WTC11 (cell line): ENCODE measurements at places on chromosomes 7 and 10.

- no peak for DNase-seq
These were observed 36.2 kb downstream of the CHST3 start for GRCh38 chr10:72000073-72001032.

GRCh38 chr7:30406664-30407425 is 71.7 kb downstream of the NOD1 start:
- no peak for DNase-seq

- no peak for DNase-seq
These were observed 704.9 kb upstream of the LRRN3 start for GRCh38 chr7:110386006-110386405.

DNA sequence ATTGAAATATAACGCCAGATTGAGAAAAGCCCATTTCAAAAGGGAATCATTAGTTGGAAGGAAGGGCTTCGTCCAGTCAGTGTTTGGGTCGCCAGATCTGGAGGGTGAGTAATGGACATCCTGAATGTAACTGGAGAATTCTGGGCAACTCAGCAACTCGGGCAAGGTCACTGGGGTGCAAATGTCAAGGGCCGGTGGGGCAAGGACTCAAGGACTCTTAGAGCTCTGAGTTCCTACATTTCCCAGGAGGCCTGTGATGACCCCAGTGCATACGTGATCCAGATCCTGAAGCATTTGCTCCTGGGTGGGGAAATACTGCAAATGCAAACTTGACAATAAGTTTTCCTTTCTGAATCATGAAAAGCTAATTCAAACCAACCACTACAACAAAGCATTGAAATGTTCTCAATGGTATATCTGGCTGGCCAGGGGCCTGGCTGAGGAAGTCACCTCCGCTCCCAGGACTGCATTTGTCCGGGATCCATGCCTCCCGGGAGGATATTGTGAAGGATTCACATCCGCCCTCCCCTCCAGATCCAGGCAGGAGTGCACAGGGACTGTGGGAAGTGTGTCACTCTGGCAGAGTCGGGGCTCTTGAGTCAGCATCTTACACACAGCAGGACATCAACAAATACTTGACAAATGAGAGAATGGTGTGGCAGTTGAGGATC is 164.0 kb downstream of the FANK1 start:
- DNase-seq = no peak

DNA sequence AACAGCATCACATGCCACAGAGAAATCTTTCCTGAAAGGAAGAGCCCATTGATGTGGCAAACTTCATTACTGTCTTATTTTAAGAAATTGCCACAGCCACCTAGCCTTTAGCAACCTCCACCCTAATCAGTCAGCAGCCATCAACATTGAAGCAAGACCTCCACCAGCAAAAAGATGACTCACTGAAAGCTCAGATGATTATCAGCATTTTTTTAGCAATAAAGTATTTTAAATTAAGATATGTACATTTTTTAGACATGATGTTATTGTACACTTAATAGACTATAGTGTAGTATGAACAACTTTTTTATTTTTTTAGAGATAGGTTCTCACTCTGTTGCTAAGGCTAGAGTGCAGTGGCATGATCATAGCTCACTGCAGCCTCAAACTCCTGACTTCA is 14.8 kb downstream of the STEAP1B start:
- no peak for DNase-seq

- no peak for DNase-seq
These were observed 19.2 kb upstream of the DDC start for GRCh38 chr7:50584386-50584785.

DNA sequence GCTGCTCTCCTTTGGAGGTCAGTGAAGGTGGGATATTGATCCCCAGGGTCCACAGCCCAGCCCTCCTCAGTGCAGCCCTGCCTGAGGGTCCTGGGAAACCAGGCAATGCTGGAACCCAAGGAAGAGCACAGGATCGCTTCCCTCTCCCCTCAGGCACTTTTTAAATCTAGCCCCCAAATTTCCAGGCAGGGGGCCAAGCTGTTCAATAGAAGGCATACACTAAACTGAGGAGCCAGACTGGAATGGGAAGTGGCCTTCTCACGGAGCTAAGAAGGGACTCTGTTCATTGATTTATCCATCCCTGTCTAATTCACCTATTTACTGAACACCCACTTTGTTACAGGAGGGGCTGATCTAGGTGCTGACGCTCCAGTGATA is 60.3 kb downstream of the GLI3 start:
- DNase-seq = no peak

- peak; percentile 96 for DNase-seq
These were observed 96.4 kb downstream of the MARCHF5 start for GRCh38 chr10:92387289-92387940.

DNA sequence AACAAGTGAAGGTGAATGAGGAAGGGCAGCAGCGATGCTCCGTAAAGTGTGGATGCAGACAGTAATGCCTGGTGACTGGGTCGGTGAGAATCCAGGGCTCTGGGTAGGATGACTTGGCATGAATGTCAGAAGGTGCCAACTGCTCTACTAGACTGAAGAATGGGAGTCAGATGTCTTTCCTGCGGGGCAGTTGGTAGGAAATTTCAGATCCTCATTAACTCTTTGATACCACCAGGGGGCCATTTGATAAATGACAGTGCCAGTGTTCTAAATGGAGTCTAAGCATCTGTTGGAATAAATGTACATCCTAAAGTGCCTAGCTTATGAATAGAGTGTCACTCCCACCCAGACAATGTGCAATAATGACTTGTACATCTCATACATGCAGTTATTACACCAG is 462.0 kb downstream of the GRM8 start:
- no peak for DNase-seq

- no peak for DNase-seq
These were observed 7.4 kb upstream of the ARID5B start for GRCh38 chr10:61894133-61894532.

GRCh38 chr7:75688200-75689136 is 50.3 kb downstream of the HIP1 start:
- DNase-seq = no peak

- no peak for DNase-seq
These were observed 69.9 kb downstream of the NKX6-2 start for GRCh38 chr10:132715776-132716680.

DNA sequence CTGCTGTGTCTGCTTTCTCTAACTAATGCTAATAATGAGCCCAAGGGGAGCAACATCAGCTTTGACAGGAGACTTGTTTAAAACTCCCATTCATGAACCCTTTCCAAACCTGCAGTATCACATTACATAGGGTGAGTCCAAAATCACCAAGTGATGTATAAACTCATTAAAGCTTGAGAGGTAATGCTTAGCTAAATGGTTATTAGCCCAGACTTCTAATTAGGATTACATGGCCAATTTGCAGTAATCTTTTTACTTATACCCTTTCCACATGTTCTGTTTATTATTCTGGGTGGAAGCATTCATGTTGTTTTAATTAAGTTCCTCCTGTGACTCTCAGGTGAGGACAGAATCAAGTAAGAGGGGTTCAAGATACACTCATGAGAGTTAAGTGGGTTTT is 17.5 kb downstream of the ZNF138 start:
- DNase-seq = no peak

DNA sequence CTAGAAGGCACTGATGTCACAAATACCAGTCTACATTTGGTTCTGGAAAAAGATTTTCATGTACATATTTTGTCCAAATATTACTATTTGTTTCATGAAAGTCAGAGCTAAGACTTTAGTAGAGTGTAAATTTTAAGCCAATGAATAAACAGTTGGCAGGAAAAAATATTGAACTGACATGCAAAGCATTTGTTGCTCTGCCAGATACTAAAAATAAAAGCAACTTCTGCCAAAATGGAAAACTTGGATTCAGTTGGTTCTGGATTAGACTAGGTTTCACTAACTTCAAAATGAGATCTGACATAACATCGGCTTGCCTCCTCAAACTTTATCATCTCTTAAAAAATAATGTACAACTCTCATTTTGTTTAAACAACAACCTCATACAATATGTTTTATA is 34.9 kb downstream of the FAM204A start:
- no peak for DNase-seq
